ENCODE measurements at places on chromosomes 1 and 21. TPM values are rescaled to one million over a fixed set of nuclear protein-coding genes. Genes with fewer than 3 reads are reported as not detected.

DNA sequence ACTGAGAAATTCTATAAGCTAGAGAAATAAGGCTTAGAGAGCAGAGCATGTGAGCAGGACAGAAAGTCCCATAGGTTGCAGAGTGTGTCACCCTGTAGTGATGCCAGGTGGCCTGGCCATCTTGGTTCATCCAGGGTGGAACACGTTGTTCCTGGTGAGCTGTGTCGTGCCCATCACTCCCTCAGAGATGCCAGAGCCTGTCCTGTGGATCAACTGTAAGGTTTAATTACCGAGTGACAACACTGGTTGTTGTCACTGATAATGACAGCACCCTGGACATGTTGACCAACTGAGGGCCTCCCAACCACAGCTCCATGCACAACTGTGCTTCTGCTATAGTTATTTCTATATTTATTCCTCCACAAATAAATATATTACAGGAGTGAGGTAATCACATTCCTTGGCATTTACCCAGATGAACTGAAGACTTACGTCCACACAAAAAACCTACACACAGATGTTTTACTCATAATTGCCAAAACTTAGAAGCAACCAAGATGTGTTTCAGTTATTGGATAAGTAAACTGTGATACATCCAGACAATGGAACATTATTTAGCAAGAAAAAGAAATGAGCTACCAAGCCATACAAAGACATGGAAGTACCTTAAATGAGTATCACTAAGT lies 6.2 kb downstream of the C1orf198 start:
- no peaks in the 10 kb centered on the region for H3K36me3 ChIP-seq
- no peak overlapping the region for H3K27ac ChIP-seq
- H3K27me3 ChIP-seq: no peaks in the 10 kb centered on the region

GRCh38 chr1:204307334-204307883 lies 52.3 kb downstream of the PLEKHA6 start:
- H3K36me3 ChIP-seq: no peaks in the 10 kb centered on the region
- peak overlapping the region; percentile 75 for H3K27ac ChIP-seq

DNA sequence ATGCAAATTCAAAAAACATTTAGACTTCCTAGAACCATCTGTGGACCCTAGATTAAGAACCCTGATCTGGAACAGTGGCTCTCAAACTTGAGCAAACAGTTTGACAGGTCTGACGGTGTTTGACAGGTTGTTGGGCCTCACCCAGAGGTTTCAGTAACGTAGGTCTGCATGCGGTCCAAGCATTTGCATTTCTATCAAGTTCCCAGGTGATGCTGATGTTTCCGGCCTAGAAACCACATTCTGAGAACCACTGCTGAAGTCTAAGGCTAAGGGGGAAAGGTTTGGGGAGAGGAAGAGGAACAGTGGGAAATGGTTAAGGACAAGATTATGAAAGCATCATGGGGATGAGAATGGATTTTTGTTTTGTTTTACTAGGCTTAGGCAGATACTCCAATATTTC lies 48.6 kb downstream of the MDM4 start:
- H3K4me3 ChIP-seq: no peak overlapping the region
- H3K36me3 ChIP-seq: no peaks in the 10 kb centered on the region
- no peak for DNase-seq

- H3K27ac ChIP-seq: no peak overlapping the region
- H3K4me3 ChIP-seq: no peak overlapping the region
- H3K4me1 ChIP-seq: peaks cover 16% of the 10 kb centered on the region
- DNase-seq: no peak
- no peaks in the 10 kb centered on the region for H3K36me3 ChIP-seq
- no peaks in the 10 kb centered on the region for H3K27me3 ChIP-seq
Measured at GRCh38 chr1:3444298-3444697, 10.2 kb upstream of the ARHGEF16 start.

GRCh38 chr21:26883768-26884167 lies 38.6 kb upstream of the ADAMTS1 start:
- H3K27me3 ChIP-seq: no peaks in the 10 kb centered on the region
- H3K27ac ChIP-seq: no peak overlapping the region
- no peaks in the 10 kb centered on the region for H3K36me3 ChIP-seq
- H3K4me3 ChIP-seq: no peak overlapping the region

Gene CRNN
- total RNA-seq: not detected

DNA sequence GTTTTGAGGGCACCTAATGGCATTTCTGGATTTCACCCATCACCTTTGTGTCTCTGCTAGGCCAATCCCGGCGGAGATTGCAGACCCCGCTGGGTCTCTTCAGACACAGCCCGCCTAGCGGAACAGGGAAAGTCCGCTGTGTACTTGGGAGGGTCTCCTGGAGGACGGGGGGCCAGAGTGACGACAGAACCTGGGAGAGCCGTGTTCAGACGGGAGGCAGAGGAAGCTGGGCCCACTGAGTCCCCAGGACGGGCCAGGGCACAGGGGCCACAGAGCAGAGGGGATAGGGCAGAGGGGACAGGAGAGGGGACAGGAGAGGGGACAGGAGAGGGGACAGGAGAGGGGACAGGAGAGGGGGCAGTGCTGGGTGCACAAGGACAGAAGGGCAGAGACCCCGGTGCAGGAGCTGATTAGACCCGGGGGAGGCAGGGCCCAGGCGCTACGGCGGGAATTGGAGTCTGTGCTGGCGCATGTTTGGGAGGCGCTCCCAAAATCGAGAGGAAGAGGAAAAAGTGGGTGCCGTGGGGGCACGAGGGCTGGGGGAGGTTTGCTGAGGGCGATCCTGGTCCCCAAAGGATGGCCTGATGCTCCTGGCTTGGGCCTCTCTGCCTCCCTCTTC lies 12.7 kb downstream of the TRPM2 start:
- no peaks in the 10 kb centered on the region for H3K4me1 ChIP-seq
- DNase-seq: no peak
- no peaks in the 10 kb centered on the region for H3K36me3 ChIP-seq
- no peak overlapping the region for H3K4me3 ChIP-seq
- peaks cover 8% of the 10 kb centered on the region for H3K27me3 ChIP-seq

DNA sequence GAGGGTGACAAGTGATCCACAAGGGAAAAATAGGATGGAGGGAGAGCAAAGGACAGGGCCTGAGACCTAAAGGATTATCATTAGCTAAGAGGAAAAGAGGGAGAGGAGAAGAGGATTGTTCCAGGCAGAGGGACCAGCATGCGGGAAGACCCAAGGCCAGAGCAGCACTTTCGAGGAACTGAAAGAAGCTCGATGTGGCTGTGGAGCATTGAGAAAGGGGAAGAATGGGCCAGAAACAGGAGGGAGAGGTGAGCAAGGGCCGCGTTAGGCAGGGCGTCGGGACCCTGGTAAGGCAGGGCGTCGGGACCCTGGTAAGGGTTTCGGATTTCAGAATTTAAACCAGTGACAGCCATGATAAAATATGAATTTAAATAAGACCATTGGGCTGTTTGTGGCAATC lies 22.8 kb upstream of the CSF1 start:
- no peak for DNase-seq
- no peak overlapping the region for H3K27ac ChIP-seq
- H3K4me1 ChIP-seq: peaks cover 17% of the 10 kb centered on the region
- H3K36me3 ChIP-seq: no peaks in the 10 kb centered on the region

Gene MAN1C1
- total RNA-seq: 118 TPM

- no peak overlapping the region for H3K27ac ChIP-seq
- no peak overlapping the region for H3K4me3 ChIP-seq
- H3K36me3 ChIP-seq: no peaks in the 10 kb centered on the region
- DNase-seq: no peak
Measured at GRCh38 chr1:202624088-202624780, 86.0 kb downstream of the SYT2 start.

DNA sequence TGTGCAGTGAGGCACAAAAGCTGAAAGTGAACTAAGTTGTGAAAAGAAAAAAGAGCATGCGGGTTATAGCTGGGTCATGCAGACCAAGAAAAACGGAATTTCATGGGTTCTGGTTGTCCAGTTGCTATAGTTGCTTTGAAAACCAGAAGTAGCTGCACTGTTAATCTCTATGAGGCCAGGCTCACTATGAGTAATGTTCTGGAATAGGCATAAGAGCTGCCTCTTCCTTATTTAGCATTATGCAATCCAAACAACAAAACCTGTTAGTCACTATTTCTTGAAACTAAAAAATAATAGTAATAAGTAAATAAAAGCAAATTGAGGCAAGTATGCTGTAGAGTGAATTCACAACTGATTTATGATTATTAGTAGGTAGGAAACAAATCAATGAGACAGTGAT lies 1383.7 kb downstream of the MRPL39 start:
- H3K27ac ChIP-seq: no peak overlapping the region
- no peaks in the 10 kb centered on the region for H3K27me3 ChIP-seq

Gene LORICRIN
- not detected for total RNA-seq

DNA sequence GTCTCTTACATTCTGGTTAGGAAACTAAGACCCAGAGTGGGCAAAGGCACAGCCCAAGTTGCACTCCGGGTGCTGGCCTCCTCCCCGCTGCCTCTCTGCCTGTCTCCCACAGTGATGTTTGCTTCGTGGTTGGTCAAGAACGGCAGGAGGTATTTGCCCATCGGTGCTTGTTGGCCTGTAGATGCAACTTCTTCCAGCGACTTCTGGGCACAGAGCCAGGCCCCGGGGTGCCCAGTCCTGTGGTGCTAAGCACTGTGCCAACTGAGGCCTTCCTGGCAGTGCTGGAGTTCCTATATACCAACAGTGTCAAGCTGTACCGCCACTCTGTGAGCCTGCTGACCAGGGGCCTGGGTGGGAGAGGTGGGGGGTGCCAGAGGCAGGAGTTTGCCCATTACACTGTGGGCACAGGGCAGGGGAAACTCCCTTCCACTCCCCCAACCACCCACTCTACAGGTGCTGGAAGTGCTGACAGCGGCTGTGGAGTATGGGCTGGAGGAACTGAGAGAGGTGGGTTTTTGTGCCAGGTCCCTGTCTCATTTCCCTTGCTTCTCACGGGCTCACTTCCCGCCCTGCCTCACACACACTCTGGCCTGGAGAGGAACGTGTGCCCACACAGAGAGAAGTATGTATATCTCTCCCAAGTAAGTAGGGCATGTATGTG lies 1.9 kb downstream of the BTBD19 start:
- H3K4me1 ChIP-seq: peaks cover 32% of the 10 kb centered on the region
- DNase-seq: no peak
- H3K36me3 ChIP-seq: peaks cover 6% of the 10 kb centered on the region

Gene LCE1F
- not detected for total RNA-seq

DNA sequence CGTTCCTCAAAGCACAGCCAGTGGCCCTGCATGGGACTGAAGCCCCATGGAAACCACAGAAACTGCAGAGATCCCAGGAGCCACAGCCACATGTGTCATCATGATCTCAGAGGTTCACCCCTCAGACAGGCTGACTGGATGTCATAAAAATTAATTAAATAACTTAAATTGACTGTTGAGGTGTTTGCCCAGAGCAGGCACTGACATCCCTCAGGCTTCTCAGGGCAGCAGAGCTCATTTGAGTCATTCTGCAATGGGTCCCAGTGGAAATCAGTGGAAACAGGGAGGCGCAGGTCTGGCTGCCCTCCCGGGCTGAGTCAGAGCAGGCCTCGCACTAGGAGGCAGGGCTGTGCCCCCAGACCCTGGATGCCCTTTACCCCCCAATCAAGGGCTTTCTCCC lies 135.1 kb downstream of the CDC7 start:
- H3K27me3 ChIP-seq: no peaks in the 10 kb centered on the region
- no peak for DNase-seq
- H3K36me3 ChIP-seq: no peaks in the 10 kb centered on the region
- H3K4me3 ChIP-seq: no peak overlapping the region

Gene CFHR5
- 0.39 TPM for total RNA-seq

Gene S100A2
- total RNA-seq: not detected

GRCh38 chr1:31239653-31240241 lies at the start of gene NKAIN1:
TSS of gene NKAIN1 (minus strand) at chr1:31239887. CDS start at chr1:31239547, 340 bp downstream.
- DNase-seq: peak; percentile 49
- H3K4me3 ChIP-seq: peak within 1 kb of the TSS; percentile 45
- H3K4me1 ChIP-seq: no peaks in the 10 kb centered on the region
- no peaks in the 10 kb centered on the region for H3K36me3 ChIP-seq
- no peak within 1 kb of the TSS for H3K27ac ChIP-seq

GRCh38 chr1:18941221-18942141 lies 15.0 kb downstream of the IFFO2 start:
- no peak for DNase-seq
- H3K4me1 ChIP-seq: peaks cover 32% of the 10 kb centered on the region
- no peaks in the 10 kb centered on the region for H3K27me3 ChIP-seq
- H3K36me3 ChIP-seq: no peaks in the 10 kb centered on the region
- no peak overlapping the region for H3K4me3 ChIP-seq
- no peak overlapping the region for H3K27ac ChIP-seq

DNA sequence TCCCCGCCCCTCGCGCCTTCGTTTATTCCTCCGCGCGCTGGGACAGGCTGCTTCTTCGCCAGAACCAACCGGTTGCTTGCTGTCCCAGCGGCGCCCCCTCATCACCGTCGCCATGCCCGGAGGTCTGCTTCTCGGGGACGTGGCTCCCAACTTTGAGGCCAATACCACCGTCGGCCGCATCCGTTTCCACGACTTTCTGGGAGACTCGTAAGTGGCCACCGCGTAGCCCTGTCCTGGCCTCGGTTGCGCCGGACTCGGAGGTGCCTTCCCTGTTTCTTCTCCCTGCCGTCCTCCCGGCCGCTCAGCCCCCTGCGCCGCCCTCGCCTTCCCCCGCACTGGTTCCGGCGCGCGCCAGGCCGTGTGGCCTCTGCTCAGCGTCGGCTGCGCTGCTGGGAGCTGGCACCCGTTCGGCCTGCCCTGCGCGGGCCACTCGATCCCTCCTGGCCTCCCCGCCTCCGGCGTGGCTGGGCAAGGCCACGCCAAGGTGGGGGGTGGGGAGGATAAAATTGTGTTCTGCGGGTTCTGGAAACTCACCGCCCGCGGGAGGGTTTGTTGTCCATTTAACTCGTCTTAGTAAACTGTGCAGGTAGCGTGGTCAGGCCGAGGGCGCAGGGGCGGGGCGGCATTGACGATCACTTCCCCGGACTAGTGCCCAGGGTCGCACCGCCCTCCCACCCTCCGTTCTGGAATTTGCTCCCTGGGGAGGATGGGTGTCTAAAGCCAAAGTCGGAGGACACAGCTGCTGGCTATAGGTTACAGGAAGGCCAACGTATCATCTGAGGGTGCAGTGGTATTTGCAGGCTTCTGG lies at the start of gene PRDX6:
TSS of gene PRDX6 (plus strand) at position 50 of the 808 bp plus-strand sequence. CDS start at position 113, 63 bp downstream.
- peaks cover 43% of the 10 kb centered on the region for H3K4me1 ChIP-seq
- H3K27me3 ChIP-seq: no peaks in the 10 kb centered on the region
- H3K36me3 ChIP-seq: peaks cover 24% of the 10 kb centered on the region
- peak within 1 kb of the TSS; percentile 95 for H3K4me3 ChIP-seq
- H3K27ac ChIP-seq: peak within 1 kb of the TSS; percentile 96

DNA sequence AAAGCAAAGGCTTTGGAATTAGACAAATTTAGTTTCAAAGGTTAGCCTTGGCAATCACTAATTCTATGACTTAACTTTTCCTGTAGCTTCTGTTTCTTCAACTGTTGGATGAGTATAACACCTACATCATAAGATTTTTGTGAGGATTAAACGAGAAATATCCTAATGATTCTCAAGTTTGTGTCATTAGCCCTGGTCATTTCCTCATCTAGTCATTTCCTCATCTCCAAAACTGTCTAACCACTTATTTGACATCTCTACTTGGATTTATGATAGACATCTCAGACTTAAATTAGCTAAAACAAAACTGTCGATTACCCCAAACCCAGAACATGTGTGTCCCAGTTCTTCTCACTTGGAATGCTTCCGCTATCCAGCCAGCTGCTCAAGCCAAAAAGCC lies 80.2 kb upstream of the CHODL start:
- peaks cover 7% of the 10 kb centered on the region for H3K4me1 ChIP-seq
- H3K27ac ChIP-seq: no peak overlapping the region
- DNase-seq: no peak
- no peaks in the 10 kb centered on the region for H3K27me3 ChIP-seq
- no peak overlapping the region for H3K4me3 ChIP-seq

All from cardiac muscle cell (in vitro differentiated cells and primary cell).